ENCODE measurements at places on chromosomes 12 and 14. TPM values are rescaled to one million over a fixed set of nuclear protein-coding genes. Genes with fewer than 3 reads are reported as not detected.

The LRIG3 gene
- polyA plus RNA-seq, result 37.5 TPM

GRCh38 chr12:1176191-1176590 is 185.2 kb downstream of the ERC1 start:
- DNase-seq, result no peak

DNA sequence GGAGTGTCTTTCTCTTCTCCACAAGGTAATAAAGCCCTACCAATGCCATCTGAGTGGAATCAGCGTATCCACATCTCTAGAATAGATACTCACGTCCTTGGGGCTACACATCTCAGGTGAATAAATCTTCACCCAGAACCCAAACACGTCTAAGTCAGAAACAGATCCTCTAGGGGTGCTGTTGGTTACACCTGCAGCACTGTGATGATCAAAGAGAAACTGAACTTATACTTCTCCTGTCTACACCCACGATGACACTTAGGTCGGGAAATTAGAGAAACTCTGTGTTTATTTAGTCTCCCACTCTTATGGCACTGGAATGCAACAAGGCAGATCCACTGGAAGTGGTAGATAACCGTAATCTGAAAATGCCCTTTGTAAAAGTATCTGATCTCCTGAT is 46.2 kb downstream of the WIF1 start:
- no peak for DNase-seq

DNA sequence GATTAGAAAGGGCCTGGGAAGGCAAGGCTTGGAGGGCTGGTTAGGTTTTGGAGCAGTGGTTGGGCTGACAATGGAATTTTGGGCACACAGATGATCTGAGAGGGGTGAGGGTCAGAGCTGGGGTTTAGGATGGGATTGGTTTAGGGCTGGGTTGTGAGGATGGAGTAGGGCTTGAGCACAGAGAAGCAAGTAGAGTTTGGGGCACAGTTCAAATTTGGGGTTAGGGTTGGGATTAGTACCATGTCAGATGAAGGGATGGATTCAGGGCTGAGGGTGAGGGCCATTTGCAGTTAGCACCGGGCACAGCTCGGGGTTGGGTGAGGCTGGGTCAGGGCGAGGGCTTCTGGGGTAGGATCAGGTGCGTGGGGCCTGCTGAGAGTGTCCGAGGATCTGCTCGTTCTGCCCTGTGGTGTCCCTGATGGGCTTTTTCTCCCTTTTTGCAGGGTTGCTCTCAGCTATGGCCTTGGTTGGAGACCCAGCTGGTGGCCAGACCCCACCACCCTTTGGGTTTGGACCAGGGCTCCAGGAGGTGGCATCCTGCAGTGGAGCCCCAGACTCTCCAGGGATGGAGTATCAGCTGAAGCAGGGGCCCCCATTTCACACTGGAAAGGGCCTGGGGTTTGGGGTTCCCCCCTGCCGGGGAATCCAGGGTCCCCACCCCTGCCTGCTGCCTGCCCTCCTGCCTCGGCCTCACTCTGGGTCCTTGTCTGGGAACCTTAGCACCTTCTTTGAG is 45.6 kb downstream of the KRT80 start:
- DNase-seq, result no peak

GRCh38 chr12:42868291-42868690 is 278.7 kb upstream of the PRICKLE1 start:
- no peak for DNase-seq

The SLC25A47 gene
- not detected for polyA plus RNA-seq

DNA sequence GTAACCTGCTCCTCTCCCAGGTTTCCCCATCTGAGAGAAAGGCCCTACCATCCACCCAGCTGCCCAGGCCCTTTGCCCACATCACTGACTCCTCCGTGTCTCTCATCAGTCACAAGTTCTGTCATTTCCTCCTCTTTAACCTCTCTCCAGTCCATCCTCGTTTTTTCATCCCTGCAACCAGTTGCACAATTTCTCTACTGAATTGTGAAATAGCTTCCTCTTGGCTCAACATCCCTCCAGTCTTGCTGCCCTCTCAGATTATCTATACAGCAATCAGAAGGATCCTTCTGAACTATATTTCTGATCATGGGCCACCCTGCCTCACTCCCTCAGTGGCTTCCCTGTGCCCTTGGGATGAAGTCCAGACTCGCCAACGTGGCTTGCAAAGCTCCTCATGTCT is 6.8 kb downstream of the FAM161B start:
- DNase-seq, result no peak

DNA sequence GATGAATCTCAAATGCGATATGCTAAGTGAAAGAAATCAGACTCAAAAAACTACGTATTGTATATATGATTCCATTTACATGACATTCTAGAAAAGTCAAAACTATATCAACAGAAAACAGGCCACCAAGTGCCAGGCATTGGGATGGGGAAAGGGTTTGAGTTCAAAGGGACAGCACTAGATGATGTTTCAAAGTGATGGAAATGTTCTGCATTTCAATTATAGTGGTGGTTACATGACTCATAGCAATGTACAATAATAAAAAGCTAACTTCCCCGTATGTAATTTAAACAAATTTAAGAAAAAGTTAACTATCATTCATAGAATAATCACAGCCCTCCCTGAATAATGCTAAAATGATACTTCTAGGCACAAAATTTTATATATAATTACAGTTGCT is 13.5 kb downstream of the HECTD1 start:
- no peak for DNase-seq

- no peak for DNase-seq
Observed at GRCh38 chr12:131140697-131141096, 187.0 kb downstream of the ADGRD1 start.

DNA sequence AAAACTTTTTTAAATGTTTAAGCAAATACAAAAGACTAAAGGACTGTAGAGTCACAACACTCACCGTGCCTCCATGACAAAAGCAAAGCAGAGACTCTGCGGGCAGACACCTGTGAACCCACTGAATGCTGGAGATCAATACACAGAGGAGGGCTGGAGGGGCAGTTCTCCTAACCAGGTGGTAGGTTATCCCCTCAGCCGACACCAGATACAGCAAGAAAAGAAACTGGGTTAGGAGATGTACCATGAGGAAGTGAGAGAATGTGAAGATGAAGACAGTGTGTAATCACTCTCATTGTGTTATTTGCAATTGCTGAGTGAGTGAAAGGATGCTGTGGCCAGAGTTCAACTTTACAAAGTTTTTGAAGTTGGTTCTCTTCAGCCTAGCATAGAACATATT is 480.3 kb downstream of the BCL11B start:
- DNase-seq, result no peak

The EML1 gene
- polyA plus RNA-seq, result 37.5 TPM

The GPR132 gene
- polyA plus RNA-seq, result 0.54 TPM

The GDF3 gene
- 0.70 TPM for polyA plus RNA-seq

- DNase-seq, result no peak
Observed at GRCh38 chr14:22872833-22873520, 1.4 kb downstream of the LRP10 start.

The MCRS1 gene
- 65.3 TPM for polyA plus RNA-seq

DNA sequence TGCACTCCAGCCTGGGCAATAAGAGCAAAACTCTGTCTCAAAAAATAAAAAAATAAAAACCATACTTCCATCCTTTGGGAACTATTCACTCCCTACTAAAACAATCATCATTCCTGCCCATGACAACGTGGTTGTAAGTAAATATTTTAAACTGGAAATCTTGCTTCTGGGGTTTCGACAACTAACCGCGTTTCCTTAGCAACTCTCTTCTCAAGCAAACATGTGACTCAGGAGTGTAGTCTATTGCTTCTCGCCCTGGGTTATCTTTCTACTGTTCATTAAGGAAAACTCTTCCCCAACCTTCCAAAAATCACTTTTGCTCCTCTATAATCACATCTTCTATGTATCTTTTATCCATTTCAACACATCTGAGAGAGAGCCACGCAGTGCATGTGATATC is 21.8 kb downstream of the APPL2 start:
- no peak for DNase-seq

DNA sequence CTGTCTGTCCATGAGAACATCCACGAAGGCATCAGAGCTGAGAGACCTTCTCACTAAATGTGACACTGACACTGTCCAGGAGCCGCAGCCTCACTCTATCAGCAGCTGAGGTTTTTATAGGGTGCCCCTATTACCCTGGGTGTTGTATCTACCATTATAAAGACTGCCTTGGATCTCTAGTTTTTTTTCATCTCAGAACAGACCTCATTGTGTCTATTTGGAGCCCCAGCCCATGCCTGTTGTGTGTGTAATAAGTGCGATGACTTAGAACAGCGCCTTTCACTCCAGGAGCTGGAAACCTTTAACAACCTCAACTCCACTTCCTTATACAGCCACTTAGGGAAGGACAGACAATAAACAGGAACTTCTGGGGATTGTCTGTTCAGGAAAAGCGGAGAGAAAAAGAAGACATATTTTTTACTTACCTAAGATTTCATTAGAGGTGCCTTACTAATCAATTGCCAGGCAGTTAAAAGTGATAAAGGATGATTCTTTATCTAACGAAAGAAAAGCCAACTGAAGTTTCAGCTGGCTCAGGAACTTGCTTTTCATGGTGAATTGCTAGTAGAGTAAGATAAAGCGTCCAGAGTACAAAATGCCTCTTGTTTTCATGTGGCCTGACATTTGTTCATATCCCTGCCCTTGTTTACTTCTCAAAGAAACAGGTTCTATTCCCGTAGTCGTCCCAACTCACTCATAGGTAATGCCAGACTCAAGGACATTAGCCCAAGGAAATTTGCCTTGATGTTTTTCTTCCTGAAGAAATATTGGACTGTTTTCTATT is 420.6 kb downstream of the RAD51B start:
- no peak for DNase-seq

The NTN4 gene
- 94.0 TPM for polyA plus RNA-seq

DNA sequence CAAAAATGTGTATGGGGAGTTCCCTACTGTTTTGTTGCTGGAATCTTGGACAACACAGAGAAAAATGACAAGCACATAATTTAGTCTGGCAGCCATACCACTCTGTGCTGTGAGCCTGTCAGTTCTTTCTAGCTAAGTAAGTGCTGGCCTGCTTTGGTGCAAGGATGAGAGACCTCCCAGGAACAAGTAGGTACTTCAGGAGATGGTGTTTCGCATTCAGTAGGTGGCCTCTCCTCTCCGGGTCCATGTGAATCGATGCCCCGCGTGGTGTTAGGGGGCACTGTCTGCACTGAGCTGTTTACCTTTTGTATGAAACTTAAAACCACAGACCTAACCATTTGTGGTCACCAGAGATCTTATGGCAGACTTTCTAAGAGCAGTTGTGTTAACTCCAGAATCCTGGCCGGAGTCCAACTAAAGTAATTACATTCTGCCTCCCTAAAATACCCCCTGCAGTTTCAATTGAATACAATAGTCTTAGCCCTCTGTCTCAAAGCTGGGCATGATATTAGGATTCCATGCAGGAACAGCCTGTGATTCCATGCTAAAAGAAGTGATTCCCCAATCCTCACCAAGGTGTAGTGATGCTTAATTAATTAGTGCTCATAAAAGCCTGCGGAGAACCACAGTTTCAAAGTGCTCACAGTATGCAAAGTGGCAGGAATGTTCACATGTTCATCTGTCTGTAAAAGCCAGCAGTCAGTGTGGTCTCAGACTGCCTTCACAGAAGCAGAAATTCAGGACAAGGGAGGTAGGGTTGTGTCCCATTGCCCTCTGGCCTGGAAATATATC is 64.2 kb downstream of the LLPH start:
- DNase-seq, result no peak

- no peak for DNase-seq
Observed at GRCh38 chr14:56796259-56796658, 14.0 kb downstream of the OTX2 start.

DNA sequence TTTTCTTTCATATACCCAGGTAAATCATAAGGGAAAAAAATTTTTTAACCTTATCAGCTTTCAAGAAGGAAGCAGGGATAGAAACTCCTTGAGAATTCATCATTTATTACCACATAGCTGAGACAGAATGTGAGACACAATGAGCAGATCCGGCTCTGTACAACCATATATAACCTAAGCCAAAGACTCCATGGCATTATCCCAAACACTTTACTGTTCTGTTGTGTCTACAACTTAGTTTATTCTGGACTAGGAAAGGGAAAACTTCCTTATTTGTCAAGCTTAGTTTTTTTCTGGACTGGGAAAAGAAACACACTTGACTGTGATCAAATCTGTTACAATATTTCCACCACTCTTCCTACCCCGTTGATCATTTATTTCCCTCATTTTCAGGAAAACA is 38.3 kb upstream of the CATSPERB start:
- no peak for DNase-seq

The TMCC3 gene
- polyA plus RNA-seq, result 41.1 TPM

The C12orf60 gene
- polyA plus RNA-seq, result 3.9 TPM

DNA sequence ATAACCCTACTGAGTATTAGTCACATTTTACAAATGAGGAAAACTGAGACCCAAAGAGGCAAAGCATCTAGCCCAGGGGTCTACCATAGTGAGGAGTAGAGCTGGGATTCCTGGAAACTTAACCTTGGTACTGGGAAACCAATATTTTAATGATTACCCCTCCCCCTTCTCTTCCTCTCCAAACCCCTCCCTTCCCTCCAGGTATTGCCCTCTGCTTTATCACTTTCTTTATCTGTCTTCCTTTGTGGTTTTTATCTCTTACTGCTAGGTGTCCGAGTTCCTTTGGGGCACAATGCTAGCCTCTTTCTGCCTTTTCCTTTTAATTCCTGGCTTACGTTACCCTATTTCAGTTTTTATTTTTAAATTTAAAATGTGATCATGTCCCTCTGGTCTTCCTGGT is 2.8 kb downstream of the GABARAPL1 start:
- no peak for DNase-seq

The ACAD10 gene
- 51.6 TPM for polyA plus RNA-seq

DNA sequence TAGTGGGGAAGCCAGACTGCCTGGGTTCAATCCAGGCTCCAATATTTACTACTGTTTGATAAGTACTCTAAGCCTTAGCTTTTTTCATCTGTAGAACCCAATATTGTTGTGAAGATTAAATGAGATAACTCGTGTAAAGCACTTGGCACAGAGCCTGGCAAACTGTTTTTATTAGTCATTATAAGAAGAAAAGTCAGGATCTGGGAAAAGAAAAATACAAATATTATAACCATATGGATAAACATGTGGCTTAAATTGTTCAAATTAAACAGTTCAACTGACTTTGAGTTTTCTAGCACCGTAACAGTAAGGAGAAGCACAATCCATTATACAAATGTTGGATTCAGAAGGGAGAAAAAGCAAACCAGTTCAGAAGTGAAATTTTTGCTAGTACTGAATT is 22.0 kb upstream of the CDK17 start:
- no peak for DNase-seq

- DNase-seq, result no peak
Observed at GRCh38 chr12:76303989-76304460, 44.2 kb downstream of the BBS10 start.

The SSTR1 gene
- 2.4 TPM for polyA plus RNA-seq
